A172 (cell line): ENCODE measurements at places on chromosomes 11 and 22. TPM values are rescaled to one million over a fixed set of nuclear protein-coding genes. Genes with fewer than 3 reads are reported as not detected.

Gene PRR5
- total RNA-seq, result 3.7 and 7.1 TPM in 2 replicates

Gene SERHL2
- total RNA-seq, result not detected in 2 replicates

Gene SESN3
- total RNA-seq, result not detected in 2 replicates

Gene OR6T1
- total RNA-seq, result not detected in 2 replicates

Gene LARGE1
- 4.4 and 4.9 TPM in 2 replicates for total RNA-seq

Gene FDXACB1
- total RNA-seq, result 1.5 and 3.4 TPM in 2 replicates

Gene OR51V1
- not detected in 2 replicates for total RNA-seq

Gene FOLR2
- total RNA-seq, result not detected in 2 replicates

Gene SHANK2
- total RNA-seq, result 0.02 TPM in 2 replicates

Gene MSANTD2
- total RNA-seq, result 6.7 and 9.6 TPM in 2 replicates

Gene CYP2D6
- 0.03 and 0.46 TPM in 2 replicates for total RNA-seq

Gene OSM
- total RNA-seq, result not detected in 2 replicates

Gene OVOL1
- not detected in 2 replicates for total RNA-seq

Gene MPEG1
- not detected in 2 replicates for total RNA-seq

Gene SPON1
- total RNA-seq, result 0.29 TPM in 1 of 2 replicates, not detected in the other

DNA sequence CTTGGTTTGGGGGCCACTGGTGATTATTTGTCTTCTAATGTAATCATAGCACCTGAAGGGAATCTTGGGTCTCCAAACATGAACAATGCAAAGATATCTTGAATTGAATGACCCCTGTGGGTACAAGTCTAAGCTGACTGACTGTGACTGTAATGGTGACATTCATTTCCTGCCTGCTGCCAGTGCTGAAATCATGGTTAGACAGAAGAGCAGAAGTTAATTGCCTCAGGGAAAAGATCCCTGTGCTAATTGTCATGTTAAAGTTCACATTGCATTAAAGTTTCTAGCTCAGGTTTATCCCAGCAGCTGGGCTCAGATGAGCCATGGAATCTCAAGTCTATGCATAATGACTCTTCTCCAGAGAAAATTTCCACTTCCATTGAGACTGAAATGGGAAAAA is 772.0 kb downstream of the ETS1 start:
- DNase-seq, result no peak

GRCh38 chr11:110467556-110467955 is 37.8 kb downstream of the FDX1 start:
- no peak for DNase-seq

GRCh38 chr11:108206171-108206570 is 16.3 kb downstream of the NPAT start:
- DNase-seq, result no peak

DNA sequence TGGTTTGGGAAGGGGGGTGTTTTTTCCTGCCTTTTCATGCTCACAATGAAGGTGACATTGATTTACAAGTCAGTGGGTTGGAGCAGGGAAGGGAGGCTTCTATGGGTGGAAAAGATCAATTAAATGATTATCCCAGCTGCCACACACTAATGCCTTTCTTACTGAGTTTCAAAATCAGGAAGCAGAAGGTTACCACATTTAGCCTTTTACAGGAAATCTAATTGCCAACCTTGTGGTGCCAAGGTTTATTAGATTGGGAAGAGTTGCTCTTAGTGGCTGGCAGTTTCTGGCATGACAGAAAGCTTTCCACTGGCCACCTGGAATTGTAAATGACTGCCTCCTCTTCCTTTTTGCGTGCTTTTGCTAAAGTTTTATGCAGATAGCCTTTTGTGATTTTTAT is 98.7 kb downstream of the NAV2 start:
- no peak for DNase-seq

DNA sequence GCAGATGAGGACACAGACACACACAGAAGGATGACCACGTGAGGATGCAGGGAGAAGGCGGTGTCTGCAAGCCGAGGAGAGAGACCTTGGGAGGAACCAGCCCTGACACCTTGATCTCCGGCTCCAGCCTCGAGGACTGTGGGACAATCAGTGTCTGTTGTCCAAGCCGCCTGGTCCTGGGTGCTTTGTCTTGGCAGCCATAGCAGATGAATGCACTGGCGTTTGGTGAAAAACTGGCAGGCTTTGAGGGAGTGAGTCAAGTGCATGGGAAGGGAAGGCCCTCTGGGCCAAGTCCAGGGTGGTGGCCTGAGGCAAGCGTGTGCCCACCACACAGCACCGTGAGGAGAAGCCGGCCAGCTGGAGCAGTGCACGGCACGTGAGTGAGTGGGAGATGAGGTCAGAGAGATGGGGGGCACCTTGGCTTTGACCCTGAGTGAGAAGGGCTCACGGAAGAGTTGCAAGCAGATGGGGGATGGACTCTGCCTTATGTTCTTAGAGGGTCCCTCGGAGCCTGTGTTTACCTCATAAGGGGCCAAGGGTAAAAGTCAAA is 12.4 kb upstream of the BRSK2 start:
- no peak for DNase-seq

DNA sequence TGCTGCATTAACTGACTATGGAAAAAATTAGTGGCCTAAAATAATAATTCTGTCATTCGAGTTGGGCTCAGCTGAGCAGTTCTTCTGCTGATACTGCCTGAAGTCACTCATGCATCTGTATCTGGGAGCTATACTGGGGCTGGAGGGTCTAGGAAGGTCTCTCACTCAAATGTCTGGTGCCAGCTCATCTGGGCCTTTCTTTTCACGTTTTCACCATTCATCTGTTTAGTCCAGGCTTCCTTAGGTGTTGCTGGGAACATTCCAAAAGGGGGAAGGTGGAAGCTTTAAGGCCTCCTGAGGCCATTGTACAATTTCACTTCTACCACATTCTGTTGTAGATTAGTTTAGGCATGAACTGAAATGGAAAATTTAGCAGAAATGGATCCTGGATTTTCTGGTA is 28.0 kb downstream of the YAP1 start:
- DNase-seq, result no peak

- DNase-seq, result peak; percentile 63
Measured at GRCh38 chr11:86931548-86932258, 23.5 kb downstream of the FZD4 start.

- no peak for DNase-seq
Measured at GRCh38 chr11:110184456-110184855, 91.3 kb downstream of the ZC3H12C start.

- no peak for DNase-seq
Measured at GRCh38 chr11:28599656-28600055, 491.5 kb downstream of the METTL15 start.

GRCh38 chr22:17647991-17648390 is 9.4 kb downstream of the BCL2L13 start:
- no peak for DNase-seq

DNA sequence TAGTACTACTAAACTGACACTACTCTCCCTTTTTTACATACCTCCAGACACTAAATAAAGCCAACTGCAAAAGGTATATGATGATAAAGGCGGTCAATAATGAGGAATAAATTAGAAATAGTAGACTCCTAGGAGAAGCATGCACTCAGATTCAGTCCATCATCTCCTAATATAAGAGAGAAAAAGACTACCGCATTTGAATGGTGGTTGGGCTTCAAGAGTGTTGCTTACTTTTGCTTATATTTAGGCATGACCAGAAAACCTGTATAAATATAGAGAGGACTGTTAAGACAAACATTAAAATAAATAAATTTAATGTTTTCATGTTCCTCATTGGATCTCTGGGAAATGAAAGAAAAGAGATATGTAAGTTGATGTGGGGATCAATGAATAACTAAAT is 1137.0 kb downstream of the FAM181B start:
- no peak for DNase-seq

- no peak for DNase-seq
Measured at GRCh38 chr22:41532908-41533825, 11.1 kb downstream of the POLR3H start.

- DNase-seq, result no peak
Measured at GRCh38 chr22:49201046-49201970, 626.4 kb downstream of the BRD1 start.

DNA sequence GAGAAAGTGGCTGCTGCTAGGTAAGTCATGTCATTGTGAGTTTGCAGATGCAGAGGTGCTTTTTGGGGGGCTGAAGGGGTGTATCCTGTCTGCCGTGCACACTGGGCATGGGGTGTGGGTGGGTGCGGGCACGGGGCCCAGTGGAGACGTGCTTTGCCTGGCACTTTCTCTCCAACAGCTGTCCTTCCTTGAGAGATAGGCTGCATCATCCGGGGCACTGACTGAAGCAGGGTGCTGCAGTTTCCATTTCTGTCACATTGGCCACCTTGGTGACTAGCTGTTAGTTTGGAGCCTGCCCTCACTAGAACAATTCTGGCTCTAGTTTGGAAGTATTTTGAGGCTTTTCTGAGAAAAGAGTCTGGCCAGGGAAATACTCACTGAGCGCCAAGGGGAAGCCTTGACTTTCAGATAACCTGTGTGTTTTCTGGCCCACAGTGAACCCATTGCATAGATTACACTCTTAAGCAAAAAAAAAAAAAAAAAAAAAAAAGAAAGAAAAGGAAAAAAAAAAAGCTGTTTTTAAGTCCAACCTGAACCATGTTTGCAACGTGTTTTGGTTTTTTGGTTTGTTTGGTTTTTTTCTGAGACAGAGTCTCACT is 219.2 kb downstream of the NAV2 start:
- no peak for DNase-seq

DNA sequence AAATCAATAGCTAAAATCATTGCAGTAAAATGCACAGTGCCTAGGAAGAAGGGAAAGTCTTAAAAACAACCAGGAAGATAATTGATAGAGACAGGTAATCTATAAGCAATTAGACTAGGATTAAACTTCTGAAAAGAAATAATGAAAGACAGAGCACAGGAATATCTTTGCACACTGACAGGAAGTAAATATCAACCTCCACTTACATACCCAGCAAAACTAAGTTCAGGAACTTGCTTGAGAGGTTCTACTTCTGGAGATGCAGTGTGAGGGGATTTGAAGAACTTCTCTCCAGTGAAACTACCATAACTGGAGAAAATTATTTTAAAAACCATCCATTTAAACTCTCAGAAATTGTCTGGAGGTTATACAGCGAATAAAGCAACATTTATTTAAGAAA is 104.1 kb downstream of the EHF start:
- no peak for DNase-seq

DNA sequence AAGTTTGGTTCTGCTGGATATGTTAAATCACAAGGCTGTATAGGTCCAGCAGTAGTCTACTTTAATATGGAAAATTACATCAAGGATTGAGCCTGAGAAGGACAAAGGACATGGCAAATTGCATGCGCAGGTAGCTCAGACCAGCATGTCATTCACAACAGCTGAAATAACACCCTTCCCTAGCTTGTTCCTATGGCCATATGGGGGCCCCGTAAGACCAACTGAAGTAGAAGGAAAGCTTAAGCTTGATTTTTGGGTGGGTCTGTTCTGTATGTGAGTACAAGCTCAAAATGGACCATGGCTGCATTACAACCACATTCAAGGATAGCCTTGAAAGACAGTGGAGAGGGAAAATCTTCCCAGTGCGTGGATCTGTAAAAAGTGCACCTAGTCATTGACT is 20.6 kb upstream of the PDE3B start:
- no peak for DNase-seq

DNA sequence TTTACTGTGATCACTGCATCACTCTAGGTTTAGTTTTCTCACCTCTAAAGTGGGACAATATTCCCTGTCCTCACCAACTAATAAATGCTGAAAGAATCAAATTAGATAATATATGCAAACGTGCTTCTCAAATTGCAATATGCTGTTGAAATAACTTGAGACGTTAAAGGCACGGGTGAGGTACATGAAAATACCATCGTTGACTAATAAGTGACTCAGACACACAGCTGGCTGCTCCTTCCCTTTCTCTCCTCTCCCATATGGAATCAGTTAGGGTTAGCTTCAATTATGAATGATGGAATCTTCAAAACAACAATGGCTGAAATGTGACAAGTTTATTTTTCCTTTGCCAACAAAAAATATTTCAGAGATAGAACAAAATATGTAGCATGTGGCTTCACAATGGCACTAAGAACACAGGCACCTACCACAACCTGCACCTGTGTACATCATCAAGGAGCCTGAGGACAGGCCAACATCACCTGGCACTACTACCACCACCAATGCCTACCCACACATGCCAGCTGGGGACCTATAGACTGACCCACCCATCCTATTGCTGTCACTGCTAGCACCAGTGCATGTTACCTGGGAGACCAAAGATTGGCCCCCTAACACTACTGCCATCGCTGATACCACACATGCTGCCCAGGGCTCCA is 13.7 kb downstream of the GDPD4 start:
- DNase-seq, result peak; percentile 69

- no peak for DNase-seq
Measured at GRCh38 chr22:33129621-33130020, 71.4 kb upstream of the SYN3 start.

DNA sequence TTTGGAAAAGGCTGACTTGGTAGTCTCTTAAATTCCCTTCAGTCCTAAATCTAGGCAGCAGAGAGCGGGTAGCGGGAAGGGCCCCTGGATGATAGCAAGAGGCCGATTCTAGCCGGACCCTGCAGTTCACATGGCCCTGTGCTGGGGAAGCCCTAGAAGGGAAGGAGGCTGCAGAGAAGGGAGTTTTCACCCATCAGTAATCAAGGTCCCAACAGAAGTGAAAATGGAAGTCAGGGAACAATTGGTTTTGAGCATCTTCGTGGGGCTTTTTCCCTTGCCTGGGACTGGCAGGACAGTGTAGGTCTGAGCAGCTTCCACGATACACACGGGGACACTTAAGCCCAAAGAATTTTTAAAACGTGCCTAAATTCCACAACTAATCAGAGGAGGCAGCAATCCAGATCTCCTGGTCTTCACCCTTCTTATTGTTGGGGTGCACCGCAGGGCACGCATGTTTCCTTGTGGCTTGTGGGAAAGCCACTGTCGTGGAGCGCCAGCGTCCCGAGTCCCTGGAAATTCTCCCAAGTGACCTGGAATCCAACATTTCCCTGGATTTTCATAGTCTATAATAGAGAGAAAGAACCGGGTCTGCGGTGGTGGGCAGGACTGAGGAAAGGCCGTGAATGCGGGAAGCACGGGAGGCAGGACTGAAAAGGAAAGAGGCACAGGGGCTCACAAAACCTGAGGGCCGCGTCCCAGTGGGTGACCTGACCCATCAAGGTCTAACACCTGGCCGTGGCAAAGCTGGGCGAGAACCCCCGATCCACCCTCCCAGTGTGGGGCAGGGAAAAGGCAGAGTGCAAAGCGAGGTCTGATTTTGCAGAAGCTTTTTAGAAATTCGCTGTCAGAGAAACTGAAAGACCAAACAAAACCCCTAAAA is 846 bp upstream of the OAF start:
- DNase-seq, result no peak

DNA sequence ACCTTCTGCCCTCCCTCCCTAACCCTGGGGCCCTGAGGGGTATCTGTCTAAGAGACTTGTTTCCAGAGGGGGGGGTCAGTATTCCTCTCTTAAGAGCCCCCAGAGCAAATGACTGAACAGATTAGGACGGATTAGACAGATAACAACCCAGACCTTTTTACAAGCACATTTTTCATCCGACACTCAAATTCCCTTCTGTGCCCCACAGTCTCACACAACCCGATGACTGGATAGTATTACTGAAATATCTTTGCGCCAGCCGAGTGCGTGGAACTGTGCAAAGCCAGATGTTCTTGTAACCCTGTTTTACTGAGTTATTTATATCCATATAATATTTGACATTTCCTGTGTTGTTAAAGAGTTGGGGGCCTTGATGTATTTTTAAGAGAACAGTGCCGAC is 30.9 kb upstream of the FLI1 start:
- DNase-seq, result no peak
